NB4 (cell line): ENCODE measurements at places on chromosomes 4 and X.

DNA sequence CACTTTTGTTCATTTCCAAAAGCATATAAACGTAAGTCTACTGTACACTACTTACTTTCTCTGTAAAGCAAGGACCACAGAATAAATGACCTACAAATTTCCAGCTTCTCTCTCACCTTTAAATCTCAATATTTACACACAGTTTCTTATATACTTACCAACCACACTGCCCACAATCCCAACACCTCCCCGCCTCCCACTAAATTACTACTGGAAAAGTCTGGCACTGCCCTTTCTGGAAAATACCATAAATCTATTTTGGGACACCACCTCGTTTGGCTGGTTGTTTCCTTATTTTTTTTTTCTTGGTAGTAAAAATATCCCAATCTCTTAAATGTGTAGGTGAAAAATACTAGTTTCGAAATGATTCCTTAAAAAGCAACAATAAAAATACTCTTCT is 19.6 kb downstream of the FAT1 start:
- DNase-seq: no peak

DNA sequence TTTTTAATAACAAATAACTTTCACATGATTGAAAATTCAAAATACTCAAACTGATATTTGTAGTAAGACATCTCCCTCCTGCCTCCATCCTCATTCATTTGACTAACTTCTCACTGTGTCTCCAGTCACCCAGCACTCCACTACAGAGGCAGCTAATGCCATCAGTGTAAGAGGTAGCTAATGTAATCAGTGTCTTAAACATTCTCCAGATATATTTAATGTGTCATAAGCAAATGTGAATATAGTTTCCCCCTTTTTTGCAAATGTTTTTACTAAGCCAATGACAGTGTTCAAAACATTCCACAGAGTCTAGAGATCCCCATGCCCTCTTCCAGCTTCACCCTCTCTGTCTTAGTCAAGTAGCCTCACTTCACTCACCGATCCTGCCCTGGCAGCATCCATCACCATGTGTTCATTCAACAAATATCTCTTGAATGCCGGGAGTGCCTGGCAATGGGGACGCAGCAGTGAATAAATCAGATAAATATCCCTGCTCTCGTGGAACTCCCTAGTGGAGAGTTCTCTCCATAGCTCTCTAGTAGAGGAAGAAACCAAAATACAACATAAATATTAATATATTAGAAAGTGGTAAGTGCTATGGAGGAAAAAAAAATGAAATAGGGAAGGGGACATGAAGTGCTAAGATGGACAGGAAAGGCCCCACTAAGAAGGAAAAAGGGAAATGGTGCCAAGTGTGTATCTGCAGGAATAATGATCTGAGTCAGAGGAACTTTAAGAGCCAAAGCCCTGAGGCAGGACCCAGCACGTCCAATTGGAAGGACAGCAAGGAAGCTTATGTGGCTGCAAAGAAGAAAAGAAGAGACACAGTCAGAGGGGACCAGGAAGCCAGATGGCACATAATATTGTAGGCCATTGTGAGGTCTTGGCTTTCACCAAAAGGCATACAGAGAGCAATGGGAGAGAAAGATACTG is 18.7 kb downstream of the SCFD2 start:
- no peak for DNase-seq

DNA sequence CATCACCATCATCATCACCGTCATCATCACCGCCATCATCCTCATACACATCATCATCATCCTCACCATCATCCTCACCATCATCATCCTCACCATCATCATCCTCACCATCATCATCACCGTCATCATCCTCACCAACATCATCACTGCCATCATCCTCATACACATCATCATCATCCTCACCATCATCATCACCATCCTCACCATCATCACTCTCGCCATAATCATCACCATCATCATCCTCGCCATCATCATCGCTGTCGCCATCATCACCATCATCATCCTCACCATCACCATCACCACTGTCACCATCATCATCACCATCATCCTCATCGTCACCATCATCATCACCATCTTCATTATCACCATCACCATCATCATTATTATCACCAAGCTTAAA is 19.8 kb upstream of the DHRSX start:
- DNase-seq: no peak

GRCh38 chrX:129531132-129531531 is 7.8 kb upstream of the SMARCA1 start:
- no peak for DNase-seq

DNA sequence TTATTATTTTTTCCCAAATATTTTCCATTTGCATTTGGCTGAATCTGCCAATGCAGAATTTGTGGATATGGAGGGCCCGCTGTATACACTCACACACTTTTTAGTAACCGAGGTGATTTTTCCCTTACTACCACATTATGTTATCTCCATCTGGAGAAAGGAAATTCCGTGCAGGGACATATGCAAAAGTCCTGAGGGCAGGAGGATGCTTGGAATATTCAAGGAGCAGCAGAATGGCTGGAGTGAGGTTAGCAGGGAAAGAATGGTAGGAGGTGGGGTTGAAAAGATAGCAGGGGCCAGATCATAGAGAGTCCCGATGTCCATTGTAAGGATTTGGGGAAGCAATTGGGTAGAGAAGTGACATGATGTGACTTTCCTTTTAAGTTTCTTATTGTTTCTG is 11.5 kb upstream of the RNF212 start:
- DNase-seq: no peak

- no peak for DNase-seq
These were observed 173.6 kb downstream of the CORIN start for GRCh38 chr4:47664051-47664826.

GRCh38 chrX:139920316-139920715 is 12.5 kb downstream of the ATP11C start:
- DNase-seq: no peak

DNA sequence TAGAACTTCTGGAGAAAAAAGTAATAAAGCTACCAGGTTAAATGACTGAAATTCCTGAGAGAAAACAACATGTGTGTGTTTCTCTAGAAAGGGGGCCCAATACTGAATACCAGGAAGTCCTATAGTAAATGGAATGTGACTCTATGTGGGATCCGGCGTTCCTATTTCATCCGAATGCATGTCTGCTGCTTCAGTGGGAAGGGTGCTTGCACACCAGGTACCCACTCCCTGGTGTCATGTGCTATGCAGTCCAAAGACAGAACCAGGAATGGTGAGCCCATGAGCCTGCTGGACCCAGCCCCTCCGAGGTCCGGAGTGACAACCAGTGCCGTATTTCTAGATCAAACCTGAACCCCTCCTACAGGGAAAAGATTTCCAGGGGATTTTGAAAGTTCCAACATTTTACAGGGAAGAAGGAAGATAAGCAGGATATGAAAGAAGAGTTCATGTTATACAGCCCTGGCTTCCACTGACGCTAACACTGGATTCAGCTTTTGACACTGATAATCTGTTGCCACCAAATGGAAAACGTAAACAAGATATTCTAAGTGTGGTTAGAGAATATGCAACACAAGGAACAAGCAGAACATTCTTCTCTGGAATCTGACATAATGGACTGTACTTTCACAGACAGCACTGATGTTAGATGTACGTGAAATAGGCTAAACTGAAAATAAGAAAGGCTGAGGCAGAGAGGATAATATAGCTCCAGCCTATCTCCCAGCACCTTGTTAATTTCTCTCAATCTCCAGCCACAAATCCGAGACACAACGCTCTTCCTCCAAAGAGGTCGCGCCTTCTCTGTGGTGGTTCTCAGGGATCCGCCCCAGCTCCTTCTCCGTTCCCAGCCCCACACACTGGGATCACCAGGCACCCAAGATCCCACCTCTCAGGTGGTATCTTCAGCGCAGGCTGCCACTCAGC is 725 bp upstream of the CXCL1 start:
- DNase-seq: no peak

DNA sequence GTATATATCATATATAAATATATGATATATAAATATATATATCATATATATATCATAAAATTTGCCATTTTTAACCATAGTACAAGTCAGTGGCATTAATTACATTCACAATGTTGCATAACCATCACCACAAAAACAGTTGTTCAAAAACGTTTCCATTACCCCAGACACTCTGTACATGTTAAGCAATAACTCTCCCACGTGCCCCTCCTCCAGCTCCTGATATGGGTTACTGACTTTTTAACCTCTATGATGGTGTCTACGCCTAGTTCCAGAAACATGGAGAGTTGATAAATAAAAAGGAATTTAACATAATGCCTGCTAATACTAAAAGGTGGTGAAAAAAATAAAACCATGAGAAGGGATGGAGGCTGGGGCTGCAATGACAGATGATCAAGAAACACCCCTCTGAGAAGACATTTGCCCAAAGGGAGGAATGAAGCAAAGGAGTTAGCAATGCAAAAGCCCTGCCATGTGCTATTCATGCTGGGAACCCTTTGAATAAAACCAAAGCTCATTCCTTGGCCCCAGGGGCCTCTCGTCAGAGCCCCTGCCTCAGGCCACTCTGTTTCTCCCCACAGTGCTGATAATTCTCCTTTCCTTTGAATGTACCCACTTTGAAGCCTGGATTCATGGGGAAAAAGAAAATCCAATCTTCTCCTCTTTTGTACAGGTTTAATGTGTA is 144.3 kb downstream of the NWD2 start:
- DNase-seq: peak; percentile 88

DNA sequence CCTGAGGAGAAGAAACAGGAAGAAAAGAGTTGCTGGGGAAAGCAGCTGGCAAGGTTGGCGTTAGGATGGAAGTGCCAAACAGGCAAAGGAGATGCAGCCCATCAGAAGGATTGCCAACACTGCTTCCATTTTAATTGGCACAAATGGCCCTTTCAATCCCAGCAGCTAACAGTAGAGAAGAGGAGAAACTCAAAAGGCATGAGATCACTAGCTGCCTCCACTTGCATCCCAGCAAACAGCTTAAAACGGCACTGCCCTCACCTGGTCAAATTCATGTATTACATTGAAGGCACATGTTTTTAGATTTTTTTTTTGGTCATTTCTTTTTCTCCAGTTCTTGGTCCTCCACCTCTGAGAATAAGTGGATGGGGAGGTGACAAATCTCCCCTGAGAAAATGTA is 14.9 kb upstream of the LOC101059915 start:
- peak; percentile 65 for DNase-seq

DNA sequence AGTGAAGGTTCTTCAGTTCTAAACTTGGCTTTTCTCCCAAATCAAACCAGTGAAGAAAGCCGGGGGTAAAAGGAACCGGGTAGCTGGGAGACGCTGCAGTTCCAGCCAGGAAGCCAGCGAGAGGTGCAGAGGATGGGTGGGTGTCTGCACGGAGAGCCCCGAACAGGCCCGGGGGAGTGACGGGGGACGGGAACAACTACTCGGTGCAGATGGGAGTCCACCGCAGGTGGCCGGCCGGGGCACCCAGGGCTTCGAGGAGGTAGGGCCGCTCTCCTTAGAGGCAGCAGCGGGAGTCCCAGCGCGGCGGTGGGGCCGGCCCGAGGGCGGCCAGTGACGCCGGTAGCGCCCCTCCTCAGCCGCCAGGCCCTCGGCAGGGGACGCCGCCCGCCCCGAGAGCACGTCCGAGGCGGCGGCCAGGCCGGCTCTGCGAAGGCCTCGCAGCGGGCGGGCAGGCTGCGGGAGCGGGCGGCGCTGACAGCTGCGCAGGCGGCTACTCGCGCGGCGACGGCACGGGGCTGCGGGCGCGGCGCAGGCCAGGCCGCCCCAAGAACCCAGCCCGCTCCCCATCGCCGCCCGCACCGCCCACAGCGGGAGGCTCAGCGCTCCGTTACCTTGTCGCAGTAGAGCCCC is 449 bp downstream of the FBXL5 start:
- DNase-seq: peak; percentile 76

GRCh38 chr4:44415251-44415650 is 33.4 kb downstream of the KCTD8 start:
- no peak for DNase-seq

DNA sequence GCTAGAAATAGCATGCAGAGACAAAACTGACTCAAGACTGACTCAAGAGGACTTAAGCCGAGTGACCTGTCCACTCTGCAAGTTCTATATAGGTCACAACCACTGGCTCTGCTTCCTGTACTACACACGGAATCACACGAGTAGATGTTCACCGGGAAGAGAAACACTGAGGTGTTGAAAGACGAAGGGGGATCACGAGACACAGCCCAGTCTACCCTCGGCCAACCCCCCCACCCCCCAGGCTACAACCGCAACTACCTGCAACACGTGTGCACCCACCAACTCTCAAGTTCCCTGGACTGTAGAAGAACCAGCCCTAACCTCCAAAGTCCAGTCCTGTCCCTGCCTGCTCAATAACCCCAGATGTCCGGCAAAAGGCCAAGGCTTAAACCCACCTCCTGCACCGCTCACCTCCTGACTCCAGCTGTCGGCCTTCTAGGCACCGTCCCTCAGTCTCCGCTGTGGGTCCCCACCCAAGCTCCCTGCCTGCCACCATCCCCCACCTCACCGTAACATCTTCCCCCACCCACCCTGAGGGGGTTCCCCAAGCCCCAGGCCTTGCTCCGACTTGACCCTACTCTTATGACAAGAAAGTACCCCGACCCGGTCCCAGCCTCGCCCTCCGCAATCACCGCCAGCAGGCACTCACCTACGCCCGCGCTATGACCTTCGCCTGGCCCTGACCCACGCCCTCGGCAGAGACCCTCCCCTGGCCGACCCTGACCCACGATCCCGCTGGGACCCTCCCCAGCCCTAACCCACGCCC is 739 bp downstream of the GAK start:
- peak; percentile 39 for DNase-seq

DNA sequence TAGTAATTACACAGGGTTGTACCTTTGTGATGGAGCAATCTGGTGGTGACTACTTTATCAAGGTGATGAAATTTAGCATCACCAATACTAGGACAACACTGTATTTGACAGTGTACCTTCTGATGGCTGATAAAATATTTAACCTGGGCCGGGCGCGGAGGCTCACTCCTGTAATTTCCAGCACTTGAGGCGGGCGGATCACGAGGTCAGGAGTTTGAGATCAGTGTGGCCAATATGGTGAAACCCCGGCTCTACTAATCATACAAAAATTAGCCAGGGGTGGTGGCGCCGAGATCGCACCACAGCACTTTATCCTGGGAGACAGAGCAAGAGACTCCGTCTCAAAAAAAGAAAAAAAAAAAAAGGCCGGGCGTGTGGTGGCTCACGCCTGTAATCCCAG is 1.9 kb upstream of the TAF1 start:
- DNase-seq: no peak

GRCh38 chrX:68938244-68939004 is 109.6 kb downstream of the EFNB1 start:
- DNase-seq: peak; percentile 34

DNA sequence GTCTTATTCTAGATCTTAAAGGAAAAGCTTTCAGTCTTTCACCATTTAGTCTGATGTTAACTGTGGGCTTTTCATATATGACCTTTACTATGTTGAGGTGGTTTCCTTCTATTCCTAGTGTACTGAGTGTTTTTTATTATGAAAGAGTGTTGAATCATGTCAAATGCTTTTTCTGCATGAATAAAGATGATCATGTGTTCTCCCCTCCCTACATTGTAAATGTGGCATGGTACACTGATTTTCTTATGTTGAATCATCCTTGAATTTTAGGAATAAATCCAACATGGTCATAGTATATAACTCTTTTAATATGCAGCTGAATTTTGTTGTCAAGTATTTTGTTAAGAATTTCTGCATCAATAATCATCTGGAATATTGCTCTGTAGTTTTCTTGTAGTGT is 4.3 kb downstream of the CLGN start:
- DNase-seq: no peak
